ENCODE measurements at places on chromosomes 11 and 22.

GRCh38 chr11:5151713-5152153 is 2.8 kb downstream of the OR52A1 start:
- DNase-seq: no peak

DNA sequence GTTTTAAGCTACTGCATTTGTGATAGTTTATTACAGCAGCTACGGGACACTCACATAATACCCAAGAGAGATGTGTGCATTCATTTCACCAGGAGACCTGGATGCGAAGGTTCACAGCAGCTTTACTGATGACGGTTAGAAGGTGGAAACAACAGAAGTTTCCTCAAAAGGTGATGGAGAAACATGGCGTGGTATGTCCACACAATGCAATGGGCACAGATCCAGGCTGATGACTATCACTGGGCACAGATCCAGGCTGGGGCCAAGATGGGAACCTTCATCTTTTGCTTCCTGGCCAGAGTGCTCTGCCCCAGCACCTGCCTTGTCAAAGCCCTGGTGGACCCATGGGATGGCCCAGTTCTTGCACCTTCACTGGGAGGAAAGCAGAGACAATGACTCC is 30.6 kb upstream of the RFPL3 start:
- DNase-seq: no peak

DNA sequence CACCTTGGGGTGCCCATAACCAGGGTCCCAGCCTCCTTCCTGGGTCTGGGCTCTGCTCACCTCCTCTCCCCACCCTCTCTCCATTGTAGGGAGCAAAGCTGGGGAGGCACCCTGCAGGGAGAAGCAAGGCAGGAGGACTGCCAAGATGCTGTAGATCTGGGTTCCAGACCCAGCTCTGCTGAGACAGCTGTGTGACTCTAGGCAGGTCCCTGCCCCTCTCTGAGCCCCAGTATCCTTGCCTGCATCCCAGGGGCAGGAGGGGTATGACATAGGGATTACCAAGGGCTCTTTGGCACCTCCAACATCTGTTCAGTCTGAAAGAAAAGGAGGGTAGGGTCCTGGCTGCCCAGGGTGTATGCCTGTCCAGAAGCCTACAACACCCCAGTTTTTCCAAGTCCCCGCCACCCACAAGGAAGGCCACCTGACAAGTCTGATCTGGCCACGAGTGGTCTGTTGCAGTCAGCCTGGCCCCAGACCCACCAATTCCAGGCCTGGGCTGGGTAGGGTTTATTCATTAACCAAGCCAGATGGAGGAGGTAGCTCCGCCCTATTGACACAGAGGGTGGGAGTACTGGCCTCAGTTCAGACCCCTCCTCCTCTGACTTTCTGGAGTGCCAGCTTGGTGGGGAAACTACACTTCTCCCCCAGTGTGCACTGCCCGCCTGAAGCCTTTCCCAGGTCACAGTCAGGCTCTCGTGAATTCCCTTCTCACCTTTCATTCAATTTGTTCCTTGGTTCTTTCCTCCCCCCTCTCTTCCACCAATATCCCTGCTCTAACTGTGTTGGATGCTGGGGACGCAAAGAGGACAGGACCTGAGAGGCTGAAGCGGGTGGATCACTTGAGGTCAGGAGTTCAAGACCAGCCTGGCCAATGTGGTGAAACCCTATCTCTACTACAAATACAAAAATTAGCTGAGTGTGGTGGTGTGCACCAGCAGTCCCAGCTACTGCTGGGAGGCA is 15.0 kb downstream of the STARD10 start:
- DNase-seq: no peak

DNA sequence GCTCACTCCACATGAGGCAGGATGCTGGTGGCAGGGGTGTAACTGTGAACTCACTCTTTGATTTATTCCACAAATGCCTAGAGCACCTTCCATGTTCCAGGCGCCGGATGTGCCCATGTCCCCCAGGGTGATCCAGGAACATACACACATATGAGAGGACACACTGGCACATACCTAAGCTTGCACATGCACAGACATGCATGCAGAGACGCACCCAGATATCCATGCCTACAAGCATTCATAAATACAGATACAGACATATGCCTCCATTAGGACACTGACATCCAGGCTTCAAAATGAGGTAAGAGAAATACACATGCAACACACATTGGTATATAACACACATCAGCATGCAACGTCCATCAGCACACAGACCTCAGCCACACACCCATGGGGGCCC is 4.5 kb downstream of the OSM start:
- DNase-seq: no peak

DNA sequence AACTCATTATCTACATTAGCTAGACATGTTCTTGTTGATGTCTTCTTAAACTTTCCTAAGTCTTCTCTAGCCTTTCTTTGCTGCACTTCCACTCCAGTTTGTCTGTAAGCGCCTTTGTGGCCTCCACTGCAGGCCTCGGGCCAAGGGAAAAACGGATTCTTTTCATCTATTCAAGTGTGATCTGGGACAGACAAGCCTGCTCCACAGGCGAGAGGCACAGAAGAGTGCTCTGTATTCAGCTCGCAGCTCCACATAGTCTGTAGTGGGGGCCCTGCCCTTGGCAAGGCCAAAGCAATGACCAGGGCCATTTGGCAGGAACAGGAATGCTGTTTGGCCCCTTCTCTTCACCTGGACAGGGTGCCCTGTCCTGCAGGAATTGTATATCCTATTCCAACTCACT is 84.1 kb upstream of the BARX2 start:
- no peak for DNase-seq

DNA sequence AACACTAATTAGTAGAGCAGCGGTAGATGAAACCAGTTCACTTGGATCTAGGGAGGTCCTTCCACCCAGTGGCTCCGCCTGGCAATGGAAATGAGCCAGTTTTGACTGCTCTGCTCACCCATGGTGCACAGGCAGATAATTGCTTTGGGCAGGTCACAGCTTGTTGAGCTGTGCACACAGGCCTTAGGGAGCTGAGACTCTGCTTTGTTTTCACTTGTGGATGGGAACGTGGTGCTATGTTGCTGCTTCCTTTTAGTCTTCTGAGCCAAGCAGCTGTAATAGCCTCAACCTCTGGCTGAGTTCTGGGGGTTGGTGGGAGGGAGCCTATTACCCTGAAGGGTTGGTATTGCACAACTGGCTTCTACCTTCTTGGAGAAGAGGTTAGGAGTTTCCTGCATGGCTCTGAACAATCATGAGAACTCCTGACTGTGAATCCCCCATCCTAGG is 262.3 kb upstream of the MTNR1B start:
- DNase-seq: no peak

GRCh38 chr22:38871360-38872171 is 450 bp downstream of the CBX6 start:
- no peak for DNase-seq

GRCh38 chr11:64364911-64365310 is 5.9 kb downstream of the RPS6KA4 start:
- peak; percentile 39 for DNase-seq

DNA sequence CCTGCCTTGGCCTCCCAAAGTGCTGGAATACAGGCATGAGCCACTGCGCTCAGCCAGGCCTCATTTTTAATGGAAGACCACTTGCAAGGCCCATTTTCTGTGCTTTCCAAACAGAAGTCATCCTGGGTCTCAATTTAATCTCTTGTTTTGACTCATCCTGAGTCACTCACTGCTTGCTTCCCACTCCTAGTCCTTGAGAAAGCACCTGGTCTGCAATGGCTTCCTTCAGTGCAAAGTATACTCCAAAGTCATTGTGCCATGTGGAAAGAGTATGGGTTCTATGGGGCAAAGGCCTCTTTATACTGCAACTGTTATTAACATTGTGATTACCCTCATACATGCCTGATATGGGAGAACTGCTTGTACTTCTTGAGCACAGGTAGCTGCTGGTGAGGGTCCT is 18.3 kb upstream of the SLC5A1 start:
- DNase-seq: peak; percentile 33

DNA sequence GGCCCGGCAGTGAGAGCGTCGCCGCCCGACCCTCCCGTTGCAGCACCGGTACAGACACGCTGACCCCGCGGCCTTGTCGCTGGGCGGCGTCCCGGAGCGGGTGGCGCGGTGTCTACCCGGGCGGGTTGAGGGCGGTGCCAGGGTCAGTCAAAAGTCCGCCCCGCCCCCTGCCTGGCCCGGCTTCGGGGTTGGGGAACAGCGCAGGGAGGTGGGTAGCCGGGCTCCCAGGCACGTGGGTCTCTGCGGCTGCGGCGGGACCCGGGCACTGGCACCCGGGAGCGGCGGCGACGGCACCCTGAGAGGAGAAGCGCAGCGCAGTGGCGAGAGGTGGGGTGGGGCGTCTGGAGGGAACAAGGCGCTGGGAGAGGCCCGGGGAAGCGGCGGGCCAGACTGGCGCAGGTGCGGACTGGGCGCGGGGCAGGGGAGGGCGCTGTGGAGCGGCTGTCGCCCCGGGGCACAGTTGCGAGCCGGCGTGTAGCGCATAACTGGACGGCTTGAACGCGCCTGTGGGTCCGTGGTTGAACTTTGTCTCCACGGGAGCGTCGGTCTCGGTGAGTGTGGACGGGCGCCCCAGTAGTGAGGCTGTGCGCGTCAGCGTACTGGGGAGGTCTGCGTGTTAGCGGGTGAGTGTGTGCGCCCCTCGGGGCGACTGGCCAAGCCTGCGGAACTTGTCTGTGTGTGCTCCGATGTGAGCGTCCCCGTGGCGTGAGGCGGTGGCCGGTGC is at the start of gene P2RY2:
TSS of gene P2RY2 (plus strand) at position 176 of the 724 bp plus-strand sequence. CDS start 15,879 bp downstream, outside the sequence.
- no peak for DNase-seq

- DNase-seq: no peak
Measured at GRCh38 chr11:114178656-114179055, 117.5 kb upstream of the NNMT start.

- no peak for DNase-seq
Measured at GRCh38 chr11:126190792-126191191, 20.7 kb downstream of the RPUSD4 start.
